ENCODE measurements at places on chromosomes 3 and 15.
A peak's percentile ranks its signal among the peaks of the same experiment; 100 is the strongest.

GRCh38 chr3:148970271-148970670 lies 21.1 kb upstream of the GYG1 start:
- no peak for DNase-seq

DNA sequence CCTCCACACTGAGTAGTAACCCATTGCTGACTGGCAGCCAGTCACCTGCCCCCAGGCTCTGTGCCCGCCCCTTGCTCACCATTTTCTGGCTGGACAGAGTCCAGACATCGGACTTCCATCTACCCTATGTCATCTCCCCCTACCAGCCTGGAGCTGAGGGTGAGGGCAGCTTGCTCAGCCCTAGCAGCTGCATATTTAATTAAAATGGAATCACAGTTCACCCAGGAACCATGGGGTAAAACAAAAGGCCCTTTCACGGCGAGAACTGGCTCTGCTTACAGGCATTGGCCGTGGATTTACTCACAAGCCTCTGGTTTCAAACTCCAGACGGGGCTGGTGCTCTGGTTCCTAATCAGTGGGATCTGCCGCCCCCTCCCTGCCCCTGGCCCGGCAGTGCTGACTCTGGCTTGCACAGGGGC lies 94.9 kb upstream of the ATP2B2 start:
- peak; percentile 81 for DNase-seq

- no peak for DNase-seq
Observed at GRCh38 chr3:109806929-109807328, 469.6 kb upstream of the DPPA4 start.

DNA sequence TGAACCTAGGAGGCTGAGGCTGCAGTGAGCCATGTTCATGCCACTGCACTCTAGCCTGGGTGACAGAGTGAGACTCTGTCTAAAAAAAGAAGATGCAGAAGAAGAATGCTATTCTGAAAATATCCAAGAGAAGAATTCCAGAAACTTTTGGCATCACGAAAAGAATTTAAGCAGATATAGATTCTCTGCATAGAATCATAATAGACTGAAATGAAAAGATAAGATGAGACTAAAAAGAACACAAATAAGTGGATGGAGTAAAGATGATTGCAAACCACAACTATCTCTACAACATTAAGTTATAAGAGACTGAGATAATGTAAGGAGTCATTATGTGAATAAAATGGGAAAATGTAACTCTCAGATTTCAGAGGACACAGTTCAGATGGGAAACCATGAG lies 140.7 kb upstream of the TMC3 start:
- no peak for DNase-seq

DNA sequence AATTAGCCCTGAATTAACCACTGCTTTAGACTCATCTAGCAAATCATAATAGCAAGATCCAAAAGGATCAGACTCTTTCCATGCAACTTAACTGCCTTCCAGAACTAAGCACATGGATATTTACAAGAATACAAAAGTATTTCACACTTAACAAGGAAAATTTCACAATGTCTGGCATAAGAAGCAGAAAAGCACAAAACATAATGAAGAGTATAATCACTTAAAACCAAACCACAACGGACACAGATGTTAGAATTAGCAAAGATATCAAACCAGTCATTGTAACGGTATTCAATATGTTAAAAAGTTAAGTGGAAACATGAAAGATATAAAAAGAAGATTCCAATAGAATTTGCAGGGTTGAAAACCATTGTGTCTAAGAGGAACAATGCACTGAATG lies 51.5 kb upstream of the COL6A6 start:
- DNase-seq, result no peak

GRCh38 chr3:53074761-53075742 lies 29.2 kb upstream of the SFMBT1 start:
- DNase-seq, result no peak

GRCh38 chr3:15769256-15769915 lies 28.4 kb downstream of the ANKRD28 start:
- DNase-seq, result no peak

- DNase-seq, result no peak
Observed at GRCh38 chr3:170044271-170044670, 6.5 kb downstream of the GPR160 start.

- peak; percentile 23 for DNase-seq
Observed at GRCh38 chr15:65409036-65409631, 13.6 kb downstream of the IGDCC4 start.

- DNase-seq, result no peak
Observed at GRCh38 chr15:44801364-44801763, 65.0 kb downstream of the TRIM69 start.

GRCh38 chr3:185537369-185537970 lies 14.9 kb downstream of the LIPH start:
- DNase-seq, result no peak

DNA sequence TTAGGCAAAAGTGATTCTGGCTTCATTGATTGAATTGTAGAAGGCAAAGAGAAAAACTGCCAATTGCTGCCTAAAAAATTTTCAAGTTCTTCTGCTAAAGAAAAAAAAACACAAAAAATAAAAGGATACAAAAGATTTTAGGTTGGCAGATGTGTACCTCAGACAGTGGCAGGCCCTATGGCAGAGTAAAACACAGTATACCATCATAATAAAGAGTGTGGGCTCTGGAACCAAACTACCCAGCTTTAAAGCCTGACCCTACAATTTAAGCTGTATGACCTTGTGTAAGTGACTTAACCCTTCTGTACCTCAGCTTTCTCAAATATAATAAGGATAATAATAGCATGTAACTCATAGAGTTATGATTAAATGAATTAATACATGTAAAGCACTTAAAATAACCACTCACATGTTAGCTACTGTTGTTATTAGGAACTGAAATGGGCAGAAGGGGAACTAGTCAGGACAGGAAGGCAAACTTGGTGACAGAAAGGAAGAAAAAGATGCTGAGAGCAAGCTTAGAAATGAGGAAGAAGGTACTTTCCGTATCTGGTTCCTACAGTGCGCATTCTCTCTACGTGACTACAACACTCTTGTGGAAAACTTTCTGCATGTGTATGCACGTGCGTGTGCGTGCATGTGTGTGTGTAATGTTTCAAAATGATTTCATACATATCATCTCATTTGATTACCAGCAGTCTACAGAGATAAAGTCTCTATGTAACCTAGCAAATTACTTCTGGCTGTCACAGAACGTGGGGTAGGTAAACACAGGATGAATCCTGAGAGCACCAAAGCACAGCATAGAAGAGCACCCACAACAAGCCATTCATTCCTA lies 13.6 kb upstream of the GATM start:
- no peak for DNase-seq

DNA sequence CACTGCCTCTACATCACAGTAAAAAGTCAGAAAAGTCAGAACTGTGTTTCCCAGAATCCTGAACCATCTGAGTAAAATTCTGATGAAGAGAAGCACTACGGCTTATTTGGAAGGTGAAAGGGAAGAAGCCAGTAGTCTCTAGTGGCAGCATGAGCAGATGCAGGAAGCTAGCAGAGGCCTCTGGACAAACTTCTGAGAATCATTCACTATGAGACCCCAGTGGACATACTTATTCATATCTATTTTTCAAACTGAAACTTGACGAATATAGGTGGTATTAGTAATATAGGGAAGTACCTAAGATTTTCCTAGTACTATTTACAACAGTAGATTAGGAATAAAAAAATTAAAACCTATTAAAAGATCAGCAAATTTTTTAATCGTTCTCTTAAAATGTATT lies 272.8 kb upstream of the TTC14 start:
- DNase-seq, result no peak

GRCh38 chr15:87038404-87038803 lies 958.7 kb downstream of the AGBL1 start:
- no peak for DNase-seq

DNA sequence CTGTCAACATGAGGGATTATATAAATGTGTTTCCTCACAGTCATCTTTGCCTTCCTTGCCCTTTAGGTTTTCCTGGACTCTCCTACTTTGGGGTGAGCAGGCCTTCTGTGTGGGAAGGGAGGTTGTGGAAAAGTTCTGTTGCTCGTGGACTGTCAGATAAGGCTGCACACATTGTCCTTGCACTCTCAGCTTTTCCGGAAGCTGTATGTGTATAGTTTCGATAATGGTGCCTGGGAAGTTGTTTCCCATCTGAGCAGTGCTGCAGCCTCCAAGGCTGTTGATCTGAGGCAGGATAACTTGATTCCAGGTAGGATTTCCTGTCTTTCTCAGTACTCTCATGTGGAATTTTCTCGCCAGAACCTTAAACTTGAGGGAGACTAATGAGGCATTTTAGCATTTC lies 297.8 kb upstream of the AZI2 start:
- DNase-seq, result no peak

DNA sequence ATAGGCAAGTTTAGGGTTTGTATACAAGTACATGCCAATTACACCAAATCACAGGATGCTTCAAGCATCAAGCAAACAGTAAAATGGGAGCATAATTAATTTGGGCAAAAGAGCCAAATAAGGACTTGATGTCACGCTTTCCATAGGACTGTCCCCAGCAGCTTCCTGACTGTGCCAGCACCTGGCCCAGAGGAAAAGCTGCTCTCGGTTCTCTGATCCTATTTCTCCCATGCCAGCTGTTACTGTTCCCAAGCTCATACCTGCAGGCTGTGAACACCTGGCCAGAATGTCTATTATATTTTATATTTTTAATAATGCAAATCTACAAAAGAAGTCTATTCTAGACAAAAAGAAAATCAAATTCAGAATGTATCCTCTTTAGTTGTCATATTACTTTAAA lies 12.2 kb downstream of the ZXDC start:
- no peak for DNase-seq

DNA sequence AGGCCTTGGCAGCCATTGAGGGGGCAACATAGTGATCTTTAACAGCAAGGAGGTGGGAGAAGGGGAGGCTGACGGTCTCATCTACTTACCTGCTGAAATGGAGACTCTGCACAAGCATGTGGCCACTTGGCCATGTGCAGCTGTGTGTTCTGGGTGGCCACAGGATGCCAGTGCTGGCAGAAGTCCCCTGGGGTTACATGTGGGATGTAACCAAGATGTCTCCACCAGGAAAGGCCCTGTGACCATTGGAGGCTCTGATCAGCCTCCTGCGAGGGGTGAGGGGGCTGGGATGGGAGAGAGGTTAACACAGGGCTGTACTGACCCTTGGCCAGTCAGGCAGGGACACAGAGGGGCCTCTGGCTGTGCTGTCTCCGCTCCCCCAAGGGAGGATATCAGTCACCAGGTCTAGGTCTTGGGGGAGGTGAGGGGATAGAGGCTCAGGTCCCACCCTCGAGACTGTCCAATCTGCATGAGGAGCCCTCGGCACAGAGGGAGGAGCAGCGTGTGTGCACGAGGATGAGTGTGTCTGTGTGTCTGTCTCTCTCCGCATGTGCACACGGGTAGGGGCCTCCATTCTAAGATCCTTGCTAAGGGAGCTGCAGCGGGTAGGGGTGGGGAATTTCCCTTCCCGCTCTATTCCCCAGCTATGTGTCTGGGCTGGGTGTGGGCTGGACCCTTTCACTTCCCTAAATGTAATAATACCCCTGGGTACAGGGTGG lies 19.5 kb downstream of the PRKCD start:
- DNase-seq, result no peak

- no peak for DNase-seq
Observed at GRCh38 chr3:24020036-24020691, 75.1 kb downstream of the NR1D2 start.

DNA sequence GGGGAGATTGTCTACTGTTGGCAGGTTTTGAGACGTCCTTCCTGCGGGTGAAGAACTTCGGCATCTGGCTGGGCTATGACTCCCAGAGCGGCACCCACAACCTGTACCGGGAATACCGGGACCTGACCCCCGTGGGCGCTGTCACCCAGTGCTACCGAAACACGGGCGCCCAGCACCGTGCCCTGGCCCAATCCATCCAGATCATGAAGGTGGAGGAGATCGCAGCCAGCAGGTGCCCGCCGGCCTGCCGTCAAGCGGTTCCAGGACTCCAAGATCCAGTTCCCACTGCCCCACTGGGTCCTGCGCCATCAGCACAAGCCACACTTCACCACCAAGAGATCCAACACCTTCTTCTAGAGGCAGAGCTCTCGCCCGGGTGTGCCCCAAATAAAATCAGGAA lies 194.9 kb upstream of the EPHA6 start:
- DNase-seq, result peak; percentile 63

DNA sequence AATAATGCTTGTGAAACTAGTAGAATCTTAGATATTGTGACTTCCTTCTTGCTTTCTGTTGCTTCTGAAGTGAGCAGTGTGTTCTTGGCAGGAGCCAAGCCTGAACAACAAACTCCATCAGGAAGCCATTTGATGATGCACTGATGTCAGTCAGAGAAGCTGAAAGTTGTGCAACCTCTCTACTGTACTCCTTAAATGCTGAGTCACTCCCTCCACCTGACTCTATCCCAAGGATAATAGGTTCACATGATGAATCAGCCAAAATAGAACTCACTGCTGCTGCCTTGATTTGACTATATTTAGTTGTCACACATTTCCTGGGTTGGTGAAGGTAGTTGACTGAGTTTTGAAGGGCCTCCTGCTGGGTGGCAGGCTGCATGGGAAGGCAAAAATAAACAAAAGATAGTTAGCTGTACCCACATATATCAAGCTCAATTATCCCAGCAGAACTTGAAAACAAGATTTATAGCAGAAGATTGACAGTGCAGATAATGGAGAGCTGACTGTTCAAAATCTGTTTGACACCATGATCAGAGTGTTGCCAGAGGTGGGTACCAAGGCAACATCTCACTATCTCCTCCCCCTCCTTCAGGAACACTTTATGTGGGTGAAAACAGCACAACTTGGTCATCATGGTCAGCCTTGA lies 328.4 kb upstream of the DPH6 start:
- DNase-seq, result no peak

- DNase-seq, result no peak
Observed at GRCh38 chr15:70856884-70857561, 3.1 kb upstream of the LARP6 start.

- DNase-seq, result no peak
Observed at GRCh38 chr3:112651516-112651915, 10.6 kb upstream of the CCDC80 start.

DNA sequence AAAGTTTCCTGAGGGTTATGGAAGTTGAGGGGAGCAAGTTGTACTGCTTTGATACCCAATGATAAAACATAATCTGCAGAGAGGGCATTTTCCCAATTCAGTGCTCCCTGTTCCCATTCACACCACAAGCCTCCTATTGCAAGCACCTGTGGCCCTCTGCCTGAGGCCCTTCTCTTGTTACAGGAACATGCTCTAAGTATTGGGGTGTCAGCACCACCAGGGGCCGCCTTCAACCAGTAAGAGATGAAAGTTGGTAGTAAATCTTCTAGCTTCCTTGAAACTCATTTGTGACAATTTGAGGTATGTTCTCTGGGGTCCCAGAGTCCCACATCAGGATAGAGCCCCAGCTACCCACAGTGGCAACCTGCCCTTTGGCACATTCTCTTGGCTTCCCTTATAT lies 265.4 kb upstream of the ARHGEF26 start:
- DNase-seq, result no peak

- DNase-seq, result peak; percentile 23
Observed at GRCh38 chr3:66037330-66037985, 1.3 kb downstream of the MAGI1 start.

GRCh38 chr3:156216852-156217251 lies 96.5 kb downstream of the KCNAB1 start:
- DNase-seq, result no peak

DNA sequence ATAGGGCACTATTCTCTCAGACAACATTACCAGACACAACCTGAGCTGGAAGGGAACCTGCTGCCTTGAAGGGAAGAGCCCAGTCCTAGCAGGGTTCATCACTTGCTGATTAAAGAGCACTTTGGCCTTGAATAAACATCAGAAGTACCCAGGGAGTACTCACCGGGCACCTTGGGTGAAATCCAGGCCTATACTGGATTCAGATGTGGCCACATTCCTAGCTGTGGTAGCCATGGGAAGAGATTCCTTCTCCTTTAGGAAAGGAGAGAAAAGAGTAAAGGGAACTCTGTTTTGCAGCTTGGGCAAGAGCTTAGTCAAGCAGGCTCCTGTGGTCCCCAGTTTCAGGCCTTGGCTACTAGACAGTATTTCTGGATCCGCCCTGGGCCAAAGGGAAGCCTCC lies 195.0 kb downstream of the SPATA16 start:
- no peak for DNase-seq
